ENCODE measurements at places on chromosomes 16 and 17.

DNA sequence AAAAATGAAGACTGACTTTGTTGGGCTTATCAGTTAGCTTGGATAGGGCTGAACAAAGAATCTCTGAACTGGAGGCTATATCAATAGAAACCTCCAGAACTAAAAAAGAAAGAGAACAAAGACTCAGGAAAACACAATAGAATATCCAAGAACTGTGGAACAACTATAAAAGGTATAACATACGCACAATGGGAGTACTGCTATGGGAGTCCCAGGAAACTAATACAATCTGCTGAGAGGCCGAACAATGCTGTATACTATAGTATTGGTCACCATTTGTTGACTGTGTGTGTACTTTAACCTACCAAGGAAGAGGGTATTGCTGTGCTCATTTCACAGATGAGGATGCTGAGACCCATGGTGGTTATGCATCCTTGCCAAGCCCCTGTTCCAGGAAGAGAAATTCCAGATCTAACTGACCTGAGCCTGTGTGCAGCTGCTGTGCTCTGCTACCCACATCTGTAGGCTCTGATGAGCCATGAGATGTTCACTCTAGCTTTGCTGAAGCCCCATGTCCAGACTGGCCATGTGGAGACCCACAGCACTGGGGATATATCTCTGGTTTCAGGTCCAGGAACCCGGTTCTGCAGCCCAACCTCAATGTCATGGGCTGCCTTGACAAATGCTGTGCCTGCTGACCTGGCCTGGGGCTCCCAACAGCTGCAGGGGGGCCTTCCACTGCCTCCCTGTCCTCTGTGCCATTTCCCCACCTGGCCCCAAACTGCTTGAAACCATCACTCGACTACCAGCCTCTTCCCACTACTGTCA lies 254.3 kb upstream of the TNRC6C start:
- no peak for DNase-seq

DNA sequence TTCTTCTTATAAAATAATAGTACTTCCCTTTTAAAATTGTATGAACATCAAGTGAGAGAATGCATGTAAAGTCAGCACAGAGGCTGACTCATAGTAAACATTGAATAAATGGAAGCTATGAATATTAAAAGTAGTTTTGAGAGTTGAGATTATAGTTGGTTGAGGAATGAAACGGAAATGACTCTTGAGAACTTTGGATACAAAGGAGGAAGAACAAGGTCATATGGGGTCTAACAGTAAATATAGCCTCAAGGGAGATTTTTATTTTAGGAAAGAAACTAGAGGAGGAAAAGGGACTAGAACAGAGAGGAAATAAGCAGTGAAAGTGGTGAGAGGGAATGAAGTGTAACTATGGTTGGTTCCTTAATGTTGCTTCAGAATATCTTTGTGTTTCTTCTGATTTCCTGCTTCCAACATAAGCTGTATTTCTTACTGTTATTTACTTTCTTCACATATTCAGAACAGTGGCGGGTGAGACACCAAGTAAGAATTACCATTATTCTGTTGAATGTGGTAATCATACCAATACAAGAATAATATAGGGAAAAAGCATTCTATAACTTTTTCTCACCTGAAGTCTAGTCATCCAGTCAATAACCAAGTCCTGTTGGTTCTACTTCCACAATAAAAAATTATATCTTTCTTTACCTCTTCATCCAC lies 165.1 kb downstream of the CHD9 start:
- no peak for DNase-seq

GRCh38 chr16:82340531-82340930 lies 170.5 kb upstream of the MPHOSPH6 start:
- DNase-seq = peak; percentile 67

DNA sequence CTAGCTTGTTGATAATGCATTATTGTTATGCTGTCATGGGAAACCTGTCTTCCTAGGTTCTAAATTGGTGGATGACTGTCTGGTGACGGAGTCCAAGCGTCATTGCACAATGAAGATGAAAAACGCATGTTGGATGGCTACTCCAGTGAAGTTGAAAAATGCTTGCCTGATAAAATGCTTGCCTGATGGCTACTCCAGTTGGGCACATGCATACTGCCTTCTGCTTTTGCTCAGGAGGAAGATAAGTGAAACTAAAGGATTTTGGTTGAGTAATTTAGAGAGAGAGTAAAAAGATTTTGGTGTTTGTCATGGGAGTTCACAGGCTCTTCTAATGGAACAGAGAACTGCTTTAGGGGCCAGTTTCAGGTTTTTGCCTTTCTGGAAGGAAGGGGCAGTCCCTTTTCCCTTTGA lies 118.6 kb downstream of the PRKCA start:
- no peak for DNase-seq

GRCh38 chr17:75847614-75848522 lies 3.7 kb upstream of the UNC13D start:
- DNase-seq = no peak

GRCh38 chr16:50967827-50968612 lies 183.1 kb downstream of the SALL1 start:
- DNase-seq = no peak

DNA sequence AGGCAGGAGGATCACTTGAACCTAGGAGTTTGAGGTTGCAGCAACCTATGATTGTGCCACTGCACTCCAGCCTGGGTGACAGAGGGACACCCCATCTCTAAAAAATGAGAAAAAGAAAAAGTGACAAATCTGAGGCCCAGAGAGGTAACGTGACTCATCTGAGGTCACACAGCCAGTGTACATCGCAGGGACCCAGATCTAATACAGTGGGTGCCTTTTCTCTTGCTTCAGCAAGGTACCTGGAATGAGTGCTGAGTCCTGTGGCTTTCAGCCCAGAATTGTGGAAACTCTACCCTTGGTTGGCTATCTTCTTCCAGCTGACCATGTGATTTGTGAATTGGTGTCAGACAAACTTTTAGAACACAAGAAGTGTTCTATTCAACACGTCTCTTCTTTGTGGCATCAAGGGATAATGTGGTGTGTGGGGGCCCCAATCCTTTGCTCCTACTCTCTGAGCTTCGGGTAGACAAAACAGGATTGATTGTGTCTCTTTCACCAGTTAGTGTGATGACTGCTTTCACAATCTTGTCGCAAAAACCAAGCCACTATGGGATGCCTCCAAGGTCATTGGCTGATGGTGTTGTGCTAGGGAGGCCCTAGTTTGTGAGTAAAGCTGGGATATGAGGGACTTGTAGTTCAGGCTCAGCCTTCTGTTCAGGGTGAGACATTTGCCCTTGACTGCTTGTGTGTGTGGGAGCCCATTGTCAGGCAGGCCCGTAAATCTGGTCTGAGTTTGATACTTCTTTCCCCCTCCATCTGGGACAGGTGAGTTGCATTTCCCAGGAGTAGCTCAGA lies 71.0 kb downstream of the MSI2 start:
- no peak for DNase-seq

- no peak for DNase-seq
Measured at GRCh38 chr16:89956505-89957215, 8.1 kb downstream of the DEF8 start.

Measured in Ammon's horn (tissue), 1 donor.